ENCODE measurements at places on chromosomes 11 and 22.

DNA sequence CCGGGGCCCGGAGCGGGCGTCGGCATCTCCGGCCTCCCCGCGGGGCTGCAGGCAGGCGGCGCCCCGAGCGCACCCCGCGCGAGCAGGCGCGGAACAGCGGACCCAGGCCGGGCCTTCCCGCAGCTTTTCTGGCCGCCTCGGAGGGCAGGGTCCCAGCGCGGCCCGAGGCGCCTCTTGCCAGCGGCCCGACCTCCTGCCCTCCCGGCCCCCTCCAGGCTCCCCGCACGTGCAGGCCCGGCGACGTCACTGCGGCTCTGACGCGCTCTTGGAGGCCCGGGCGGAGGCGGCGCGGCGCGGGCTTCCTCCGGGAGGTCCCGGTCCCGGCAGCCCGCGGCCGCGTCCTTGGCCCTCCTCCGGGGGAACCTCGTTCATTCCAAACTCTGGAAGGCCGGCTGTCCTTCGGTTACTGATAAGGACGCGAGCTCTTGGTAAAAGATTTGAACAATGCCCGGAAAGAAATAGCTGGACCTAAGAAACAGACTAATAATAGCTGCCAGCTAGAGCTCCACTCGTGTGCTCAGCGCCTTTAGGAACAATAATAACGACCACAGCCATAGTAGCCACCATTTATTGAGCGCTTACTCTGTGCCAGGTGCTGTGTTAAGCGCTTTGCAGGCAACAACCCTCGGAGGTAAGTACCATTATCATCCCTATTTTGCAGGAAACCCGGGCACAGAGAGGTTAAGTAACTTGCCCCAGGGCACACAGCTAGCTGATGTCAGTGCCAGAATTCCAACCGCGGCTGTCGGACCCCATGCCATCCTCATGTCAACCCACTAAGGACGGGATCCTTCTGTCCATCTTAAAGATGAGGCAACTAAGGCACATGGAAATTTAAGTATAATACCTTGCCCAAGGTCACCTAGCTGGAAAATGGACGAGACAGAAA lies 39.1 kb upstream of the CREB3L1 start:
- DNase-seq: peak; percentile 69

GRCh38 chr11:112178428-112178827 lies 3.1 kb downstream of the BCO2 start:
- no peak for DNase-seq

GRCh38 chr11:75479597-75480145 lies 46.1 kb downstream of the GDPD5 start:
- DNase-seq: no peak

- no peak for DNase-seq
Measured at GRCh38 chr22:44719586-44720368, 17.8 kb downstream of the PRR5 start.

- DNase-seq: no peak
Measured at GRCh38 chr11:57446055-57446454, 14.3 kb upstream of the RTN4RL2 start.

GRCh38 chr22:17988800-17989513 lies 35.4 kb downstream of the MICAL3 start:
- DNase-seq: no peak

- DNase-seq: peak; percentile 4
Measured at GRCh38 chr22:17501679-17502285, 61.5 kb upstream of the SLC25A18 start.

Measured in stimulated activated CD4-positive, alpha-beta T cell treated with anti-CD3 and anti-CD28 coated beads, Interleukin-4, amount 100 ng/mL, for 4 hours (primary cell).